RWPE1 (cell line): ENCODE measurements at places on chromosomes 4 and X.

DNA sequence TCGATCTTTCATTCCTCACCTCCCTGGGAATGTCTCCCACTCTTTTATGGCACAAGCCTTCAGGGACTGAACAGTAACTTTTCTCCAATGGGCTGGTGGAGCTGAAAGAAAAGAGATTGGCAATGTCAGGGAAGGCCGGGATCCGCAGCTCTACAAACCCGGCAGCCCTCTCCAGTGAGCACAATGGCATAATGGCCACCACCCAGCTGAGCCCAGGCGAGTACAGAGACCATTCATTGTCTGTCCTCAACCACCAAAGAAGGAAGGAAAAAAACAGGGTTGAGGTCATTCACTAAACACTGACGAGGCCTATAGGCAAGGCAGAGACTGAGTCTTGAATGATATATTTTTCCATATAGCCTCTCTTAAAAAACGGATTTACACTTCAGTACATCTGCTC lies 3.6 kb downstream of the GEMIN8 start:
- DNase-seq, result no peak

DNA sequence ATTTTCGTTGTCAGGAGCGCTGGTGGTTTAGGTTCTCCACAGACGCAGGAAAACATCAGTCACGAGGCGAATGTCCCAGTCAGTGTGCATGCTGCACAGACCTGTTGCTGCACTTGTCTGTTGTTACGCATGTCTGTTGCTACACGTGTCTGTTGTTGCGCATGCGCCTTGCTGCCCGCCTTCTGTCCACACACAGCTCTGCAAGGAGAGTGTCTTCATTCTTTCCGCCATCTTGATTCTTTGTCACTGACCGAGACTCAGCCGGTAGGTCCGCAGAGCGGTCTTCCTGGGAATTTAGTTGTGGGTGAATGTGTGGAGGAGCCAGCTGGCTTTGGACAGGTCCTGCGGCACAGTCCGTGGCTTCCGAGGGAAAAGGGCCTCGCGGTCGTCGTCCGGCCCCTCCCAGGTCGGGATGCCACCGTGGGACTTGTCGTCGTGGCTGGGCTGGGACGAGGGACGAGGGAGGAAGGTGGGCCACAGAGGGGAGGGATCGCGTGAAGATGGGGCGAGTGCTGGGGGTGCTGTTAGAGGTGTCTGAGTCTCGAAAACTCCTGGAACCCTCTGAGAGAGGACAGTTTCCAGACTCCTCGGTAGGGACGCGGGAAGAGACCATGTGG lies at the start of gene PAGE2B:
Gene PAGE2B, plus strand, starts transcription at position 180 of the 617 bp plus-strand sequence. CDS start 1,012 bp downstream, outside the sequence.
- no peak for DNase-seq

GRCh38 chr4:37452952-37453280 lies 208.4 kb downstream of the NWD2 start:
- DNase-seq, result peak; percentile 67

GRCh38 chr4:23773884-23774636 lies 115.8 kb downstream of the PPARGC1A start:
- DNase-seq, result no peak

DNA sequence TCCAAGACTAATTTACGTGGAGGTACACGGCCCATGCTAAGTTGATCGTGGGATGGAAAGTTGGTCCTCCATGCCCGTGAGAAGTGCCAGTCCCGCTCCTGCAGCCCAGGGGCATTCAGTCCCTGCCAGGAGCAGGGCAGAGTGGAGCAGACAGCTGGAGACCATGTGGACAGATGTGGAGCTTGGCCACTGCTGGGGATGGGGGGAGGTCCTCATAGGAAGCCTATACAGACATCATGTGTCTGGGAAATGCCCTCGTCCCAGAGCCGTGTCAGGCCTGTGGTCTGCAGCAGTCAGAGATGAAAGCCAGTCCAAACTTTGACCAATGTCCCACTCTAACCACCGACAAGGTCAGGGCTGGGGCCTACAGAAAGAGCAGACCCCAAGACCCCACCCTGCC lies 118.4 kb downstream of the CPZ start:
- no peak for DNase-seq

- no peak for DNase-seq
Observed at GRCh38 chr4:1491328-1492141, 85.3 kb upstream of the NKX1-1 start.

GRCh38 chr4:176817204-176817603 lies 24.5 kb upstream of the VEGFC start:
- DNase-seq, result no peak

- peak; percentile 42 for DNase-seq
Observed at GRCh38 chr4:150229520-150229919, 151.3 kb downstream of the DCLK2 start.
